ENCODE measurements at places on chromosomes 11 and 22.

GRCh38 chr11:73409431-73409830 lies 33.2 kb downstream of the RELT start:
- DNase-seq, result no peak

DNA sequence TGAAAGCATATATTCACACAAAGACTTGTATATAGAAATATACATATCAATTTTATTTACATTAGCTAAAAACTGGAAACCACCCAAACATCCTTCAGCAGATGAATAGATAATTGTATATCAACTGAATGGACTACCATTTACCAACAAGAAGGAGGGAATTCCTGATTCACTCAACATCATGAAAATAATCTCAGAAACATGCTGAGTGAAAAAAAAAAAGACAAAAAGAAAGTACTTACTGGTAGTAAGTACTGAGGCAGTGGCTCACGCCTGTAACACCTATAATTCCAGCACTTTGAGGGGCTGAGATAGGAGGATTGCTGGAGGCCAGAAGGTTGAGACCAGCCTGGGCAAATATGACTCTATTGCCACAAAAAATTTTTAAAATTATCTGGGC lies 7.4 kb upstream of the IPO7 start:
- DNase-seq, result no peak

- no peak for DNase-seq
Measured at GRCh38 chr11:88064097-88064705, 111.0 kb downstream of the RAB38 start.

DNA sequence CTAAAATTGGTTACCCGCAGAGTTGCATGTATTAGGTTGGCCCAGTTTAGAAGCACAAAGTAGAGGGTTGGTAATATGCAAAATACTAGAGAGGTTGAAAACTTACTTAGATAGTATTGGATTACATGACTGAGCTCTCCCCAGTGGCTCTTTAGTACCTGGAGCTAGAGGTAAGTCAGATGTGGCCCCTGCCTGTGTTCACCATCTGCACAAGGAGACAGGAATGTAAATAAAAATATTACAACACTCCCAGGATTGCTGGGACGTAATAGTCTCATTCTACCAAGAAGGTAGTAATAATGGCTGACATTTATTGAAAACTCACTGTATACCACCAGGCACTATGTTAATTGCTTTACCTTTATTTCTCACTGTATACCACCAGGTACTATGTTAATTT lies 129.6 kb downstream of the SLC17A6 start:
- no peak for DNase-seq

DNA sequence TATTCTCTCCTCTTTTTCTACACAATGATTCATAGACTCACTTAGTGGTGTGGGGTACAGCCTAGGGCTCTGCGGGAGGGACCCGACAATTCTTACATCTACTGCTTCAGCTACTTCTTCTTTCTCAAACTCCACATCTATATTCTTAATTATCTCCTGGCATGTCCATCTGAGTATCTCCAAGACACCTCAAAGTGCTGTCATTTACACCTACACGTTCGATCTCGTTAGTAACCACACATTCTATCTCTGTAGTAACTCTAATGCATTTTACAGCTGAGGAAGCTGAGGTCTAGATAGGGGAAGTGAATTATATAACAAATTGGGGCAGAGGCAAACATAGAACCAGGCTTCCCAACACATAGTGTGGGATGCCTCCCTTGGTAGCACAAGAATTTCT lies 27.7 kb upstream of the RRM1 start:
- DNase-seq, result no peak

DNA sequence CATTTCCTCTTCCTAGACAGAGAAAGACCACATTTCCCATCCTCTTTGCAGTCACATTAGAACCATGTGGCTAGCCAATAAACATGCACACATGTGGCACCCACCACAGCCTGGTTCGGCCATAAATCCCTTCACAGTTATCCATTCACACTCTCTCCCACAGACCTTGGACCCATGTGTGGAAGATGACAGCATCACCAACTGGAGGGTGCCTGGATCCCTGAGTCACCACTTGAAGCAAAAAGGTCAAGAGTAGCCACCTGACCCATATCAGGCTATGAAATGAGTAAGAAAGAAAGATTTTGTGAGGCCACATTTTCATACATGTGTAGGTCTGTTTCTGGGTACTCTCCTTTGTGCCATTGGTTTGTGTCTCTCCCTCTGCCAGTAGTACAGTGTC lies 9.0 kb upstream of the TMEM121B start:
- no peak for DNase-seq

Measured in activated naive CD4-positive, alpha-beta T cell (primary cell).